Activated CD8-positive, alpha-beta T cell treated with anti-CD3 and anti-CD28 coated beads, Interleukin-2, amount 10 ng/mL, durations not matched to agents 7 days and 5 days (primary cell): ENCODE measurements at places on chromosomes 2 and 18.

DNA sequence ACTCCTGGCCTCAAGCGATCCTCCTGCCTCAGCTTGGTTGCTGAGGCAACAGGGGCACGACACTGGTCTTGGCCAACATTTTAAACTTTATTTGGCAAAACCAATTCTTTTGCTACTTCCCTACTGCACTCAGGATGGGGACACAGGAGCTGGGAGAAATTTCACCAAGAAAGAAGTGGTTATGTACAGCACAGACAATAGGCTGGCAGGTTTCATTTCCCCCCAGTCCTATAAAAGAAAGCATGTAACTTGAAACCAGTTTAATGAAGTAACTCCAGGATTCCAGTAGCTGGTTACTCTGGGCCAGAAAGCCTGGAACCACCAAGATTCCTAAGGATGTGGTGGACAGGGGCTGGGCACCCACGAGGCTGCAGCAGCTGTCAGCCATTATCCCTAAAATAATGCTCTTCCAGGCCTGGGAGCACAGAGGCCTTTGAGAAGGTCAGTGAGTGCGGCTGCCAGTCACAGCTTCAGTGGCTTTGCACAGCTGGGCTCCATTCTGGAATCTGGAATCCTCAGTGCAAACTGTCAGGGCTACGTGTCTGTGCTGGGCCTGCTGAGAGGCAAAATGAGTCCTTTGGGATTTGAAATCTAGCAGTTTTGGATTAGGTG, 142.3 kb upstream of the ITGA6 start:
- no peak overlapping the region for H3K27ac ChIP-seq
- peaks cover 8% of the 10 kb centered on the region for H3K4me1 ChIP-seq

DNA sequence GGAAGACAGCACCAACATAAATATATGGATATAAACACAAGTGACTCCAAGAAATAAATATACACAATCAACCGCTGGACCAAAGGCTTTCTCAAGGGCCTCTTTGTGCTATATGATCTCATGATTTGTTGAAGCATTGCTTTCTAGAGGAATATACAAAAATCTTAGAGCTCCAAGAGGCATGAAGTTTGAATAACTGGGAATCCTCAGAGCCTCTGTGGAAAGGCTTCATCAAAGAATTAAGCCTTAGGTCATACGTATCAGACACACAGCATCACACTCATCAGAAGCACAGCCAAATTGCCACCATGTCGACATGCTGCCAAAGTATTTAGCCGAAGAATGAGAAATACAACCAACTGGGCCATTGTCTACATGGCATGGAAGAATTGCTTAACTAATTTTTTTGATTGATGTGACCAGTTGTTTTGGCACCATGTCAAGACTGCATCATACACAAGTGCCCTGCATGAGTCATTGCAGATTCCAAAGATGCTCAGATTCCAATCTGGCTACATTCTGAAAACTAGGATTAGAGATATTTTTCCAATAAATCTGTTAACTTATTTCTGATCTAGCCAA, 860.6 kb upstream of the ZEB2 start:
- H3K27ac ChIP-seq = no peak overlapping the region
- peaks cover 25% of the 10 kb centered on the region for H3K27me3 ChIP-seq
- H3K4me1 ChIP-seq = no peaks in the 10 kb centered on the region
- no peaks in the 10 kb centered on the region for H3K36me3 ChIP-seq
- no peak overlapping the region for H3K4me3 ChIP-seq
- no peak for DNase-seq

- DNase-seq = no peak
- H3K4me3 ChIP-seq = no peak overlapping the region
- no peaks in the 10 kb centered on the region for H3K27me3 ChIP-seq
- no peaks in the 10 kb centered on the region for H3K4me1 ChIP-seq
These were observed 243.4 kb downstream of the ALPK2 start for GRCh38 chr18:58385472-58385871.

DNA sequence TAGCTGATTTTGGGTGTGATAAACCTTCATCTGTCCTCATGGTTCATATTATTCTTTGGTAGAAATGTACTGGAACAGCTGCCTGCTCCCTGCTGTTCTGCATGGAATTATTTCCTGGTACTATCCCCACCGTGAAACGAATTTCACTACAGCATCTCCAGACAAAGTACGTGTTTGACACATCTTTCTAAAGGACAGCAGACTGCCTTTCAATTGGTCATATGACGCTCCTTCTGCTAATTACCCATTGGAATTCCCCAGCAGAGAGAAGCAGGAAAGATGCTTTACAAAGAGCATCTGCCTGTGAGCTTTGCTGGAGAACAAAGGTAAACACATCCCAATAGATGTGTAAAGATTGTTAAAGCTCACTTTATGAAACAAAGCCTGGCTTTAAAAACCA, 4.4 kb upstream of the RFX8 start:
- H3K36me3 ChIP-seq = peaks cover 3% of the 10 kb centered on the region
- H3K4me3 ChIP-seq = no peak overlapping the region
- H3K4me1 ChIP-seq = peaks cover 56% of the 10 kb centered on the region
- no peak overlapping the region for H3K27ac ChIP-seq
- DNase-seq = no peak
- peaks cover 5% of the 10 kb centered on the region for H3K27me3 ChIP-seq

DNA sequence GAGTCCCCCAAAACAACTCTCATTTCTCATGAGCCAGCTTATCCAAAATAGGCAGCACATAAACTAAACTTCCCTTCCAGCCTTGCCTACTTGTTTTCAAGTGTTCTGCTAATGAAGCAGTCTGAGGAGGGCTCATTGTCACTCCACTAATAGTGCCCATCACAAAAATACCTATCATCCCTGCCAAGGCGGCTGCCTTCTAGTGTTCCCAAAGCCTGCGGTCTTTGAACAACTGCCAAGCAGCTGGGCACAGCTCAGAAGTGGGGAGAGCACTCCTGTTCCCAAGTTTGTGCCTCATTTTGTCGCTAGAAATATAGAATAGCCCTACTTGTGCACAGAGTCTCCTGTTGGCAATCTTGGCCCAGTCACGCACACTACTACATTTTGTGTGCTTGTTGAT, 50.3 kb downstream of the DTNA start:
- no peaks in the 10 kb centered on the region for H3K36me3 ChIP-seq
- H3K4me1 ChIP-seq = no peaks in the 10 kb centered on the region
- DNase-seq = no peak
- H3K4me3 ChIP-seq = no peak overlapping the region

GRCh38 chr2:218859556-218859987, at the start of gene WNT6:
WNT6 (plus strand) TSS chr2:218859805; CDS start chr2:218860038, 233 bp downstream.
- H3K27ac ChIP-seq = no peak within 1 kb of the TSS
- no peak within 1 kb of the TSS for H3K4me3 ChIP-seq
- H3K36me3 ChIP-seq = no peaks in the 10 kb centered on the region
- peaks cover 75% of the 10 kb centered on the region for H3K27me3 ChIP-seq
- H3K4me1 ChIP-seq = peaks cover 14% of the 10 kb centered on the region

GRCh38 chr2:8487461-8487932, 194.4 kb upstream of the ID2 start:
- peak overlapping the region; percentile 68 for H3K4me3 ChIP-seq
- DNase-seq = no peak
- peaks cover 87% of the 10 kb centered on the region for H3K4me1 ChIP-seq

DNA sequence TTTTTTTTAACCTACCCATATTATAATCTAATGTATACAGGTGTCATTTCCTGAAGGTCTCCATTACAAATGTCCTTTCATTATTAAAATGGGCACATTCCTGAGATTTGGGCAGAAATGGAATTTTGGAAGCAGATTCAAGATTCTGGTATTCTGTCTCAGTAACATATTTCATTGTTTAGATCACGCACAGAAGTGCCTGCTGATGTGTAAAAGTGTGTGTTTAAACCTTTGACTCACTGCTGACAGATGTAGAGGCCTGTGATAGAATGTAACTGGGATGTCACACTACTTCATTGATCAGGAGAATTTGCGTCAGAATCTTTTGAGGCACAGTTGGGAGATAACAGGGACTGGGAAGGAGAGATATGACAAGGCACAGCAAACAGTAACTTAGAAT, 276.8 kb upstream of the EPAS1 start:
- peak; percentile 7 for DNase-seq
- no peak overlapping the region for H3K4me3 ChIP-seq
- peak overlapping the region; percentile 83 for H3K27ac ChIP-seq
- peaks cover 43% of the 10 kb centered on the region for H3K4me1 ChIP-seq
- peaks cover 23% of the 10 kb centered on the region for H3K36me3 ChIP-seq

GRCh38 chr2:240250985-240251847, 110.8 kb upstream of the OTOS start:
- H3K4me1 ChIP-seq = no peaks in the 10 kb centered on the region
- no peak overlapping the region for H3K4me3 ChIP-seq
- no peak overlapping the region for H3K27ac ChIP-seq
- peak; percentile 20 for DNase-seq

- H3K36me3 ChIP-seq = no peaks in the 10 kb centered on the region
- no peak for DNase-seq
- H3K27me3 ChIP-seq = peaks cover 2% of the 10 kb centered on the region
These were observed 224.7 kb downstream of the ACKR3 start for GRCh38 chr2:236794176-236794957.

GRCh38 chr2:46136481-46136880, 160.7 kb upstream of the EPAS1 start:
- no peaks in the 10 kb centered on the region for H3K36me3 ChIP-seq
- no peak overlapping the region for H3K27ac ChIP-seq
- no peak overlapping the region for H3K4me3 ChIP-seq
- H3K27me3 ChIP-seq = no peaks in the 10 kb centered on the region
- DNase-seq = no peak

- no peak overlapping the region for H3K27ac ChIP-seq
- no peaks in the 10 kb centered on the region for H3K27me3 ChIP-seq
- H3K36me3 ChIP-seq = peaks cover 69% of the 10 kb centered on the region
These were observed 174.1 kb downstream of the ANKRD44 start for GRCh38 chr2:197136452-197136851.

- no peak overlapping the region for H3K4me3 ChIP-seq
- H3K4me1 ChIP-seq = no peaks in the 10 kb centered on the region
- no peak overlapping the region for H3K27ac ChIP-seq
- H3K36me3 ChIP-seq = no peaks in the 10 kb centered on the region
- peaks cover 8% of the 10 kb centered on the region for H3K27me3 ChIP-seq
- DNase-seq = no peak
These were observed 47.5 kb upstream of the TXNDC2 start for GRCh38 chr18:9838144-9838877.

DNA sequence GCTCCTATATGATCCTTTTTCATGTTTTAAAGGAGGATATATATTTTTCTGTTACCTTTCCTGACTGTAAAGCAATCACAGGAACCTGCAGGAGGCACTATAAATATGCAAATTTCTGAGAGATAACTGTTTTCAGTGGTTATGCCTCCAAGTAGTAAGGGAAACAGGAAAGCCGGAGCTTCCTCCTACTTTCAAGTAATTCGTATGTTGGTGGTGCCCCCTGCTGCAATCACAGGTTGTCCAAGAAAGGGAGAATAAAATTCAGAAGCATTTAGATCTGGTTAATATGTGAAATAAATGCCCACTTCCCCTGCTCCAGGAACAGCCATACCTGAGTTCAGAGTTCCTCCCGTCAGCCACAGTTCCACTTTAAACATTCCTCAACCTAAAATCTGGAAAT, 12.0 kb upstream of the BCL11A start:
- no peak for DNase-seq
- no peak overlapping the region for H3K27ac ChIP-seq
- peaks cover 49% of the 10 kb centered on the region for H3K27me3 ChIP-seq
- H3K36me3 ChIP-seq = no peaks in the 10 kb centered on the region

DNA sequence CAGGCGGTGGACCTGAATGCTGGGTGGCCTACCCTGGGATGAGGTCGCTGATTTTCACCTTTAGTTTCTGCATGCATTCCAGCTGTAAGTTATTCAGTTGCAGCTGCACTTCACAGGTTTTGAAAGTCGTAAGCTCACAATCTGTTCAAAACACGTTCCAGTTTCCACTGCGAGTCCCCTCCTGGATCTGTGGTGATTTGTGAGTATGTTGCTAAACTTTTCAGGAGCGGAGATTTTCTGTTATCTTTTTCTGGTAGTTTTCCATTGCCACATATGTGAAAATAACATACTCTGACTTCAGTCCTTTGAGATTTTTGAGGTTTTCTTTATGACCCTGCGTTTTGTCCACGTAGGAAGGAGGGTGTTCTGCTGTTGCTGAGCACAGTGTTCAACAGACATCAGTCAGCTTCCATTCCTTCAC, 102.1 kb downstream of the SNTG2 start:
- no peak overlapping the region for H3K27ac ChIP-seq
- peaks cover 5% of the 10 kb centered on the region for H3K27me3 ChIP-seq
- H3K4me3 ChIP-seq = no peak overlapping the region
- peaks cover 2% of the 10 kb centered on the region for H3K4me1 ChIP-seq
